ENCODE measurements at places on chromosomes 2 and 18.

- DNase-seq: peak; percentile 47
Observed at GRCh38 chr18:52499016-52499415, 159.0 kb downstream of the DCC start.

- DNase-seq: no peak
Observed at GRCh38 chr2:121018136-121019061, 266.6 kb downstream of the TFCP2L1 start.

DNA sequence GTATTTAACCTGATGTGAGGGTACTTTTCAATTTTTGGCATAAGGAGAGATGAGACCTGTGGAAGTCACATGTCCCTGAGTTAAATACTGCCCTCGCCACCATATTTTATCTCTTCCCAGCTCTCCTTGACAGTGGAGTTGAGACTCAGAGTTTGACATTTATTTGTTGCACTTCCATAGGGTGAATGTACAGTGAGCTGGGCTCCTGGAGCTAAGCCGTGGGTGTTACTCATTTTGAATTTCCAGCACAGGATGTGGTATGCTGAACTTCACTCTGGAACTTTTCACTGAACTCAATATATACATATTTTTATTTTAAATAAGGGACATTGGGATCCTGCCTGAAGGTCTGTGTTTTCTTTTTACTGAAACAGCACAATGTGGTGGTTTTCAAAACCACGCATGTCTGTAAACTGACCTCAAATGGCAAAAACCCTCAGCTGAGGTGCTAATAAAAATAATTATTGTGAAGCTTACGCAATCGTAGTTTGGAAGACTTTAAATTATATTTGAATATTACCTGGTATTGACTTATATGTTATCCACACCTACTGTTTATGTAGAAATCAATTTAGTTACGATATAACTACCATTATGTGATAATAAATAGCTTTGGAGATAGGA is 12.1 kb downstream of the RNF144A start:
- no peak for DNase-seq

DNA sequence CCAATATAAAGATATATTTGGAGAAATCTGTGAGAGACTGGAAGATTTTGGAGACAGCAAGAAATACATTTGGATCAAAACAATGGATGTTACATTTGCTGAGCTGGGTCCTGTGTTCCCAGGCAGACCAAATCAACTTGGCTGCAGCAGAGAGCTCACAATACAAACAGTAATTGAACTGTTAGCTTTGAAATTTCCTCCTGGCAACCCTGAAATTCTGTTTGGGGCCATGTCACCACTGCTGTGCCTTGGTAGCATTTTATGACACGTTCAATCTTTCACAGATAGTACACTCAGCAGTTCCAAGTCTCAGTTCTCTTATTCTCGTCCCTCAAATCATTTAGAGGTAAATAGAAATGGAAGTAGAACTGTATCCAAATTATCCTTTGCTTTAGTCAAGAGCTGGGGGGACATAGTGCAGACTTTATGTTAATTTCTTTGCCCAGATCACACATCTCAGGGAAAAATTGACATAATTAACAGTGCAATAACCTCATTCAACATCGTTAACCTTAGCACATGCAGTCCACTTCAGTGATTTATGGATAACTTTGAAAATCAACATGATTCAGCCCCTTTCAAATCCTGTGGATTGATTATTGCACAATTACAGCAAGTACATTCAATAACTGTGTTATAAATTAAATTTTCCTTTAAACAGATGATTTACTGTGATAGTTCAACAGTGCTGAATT is 277.4 kb upstream of the MC4R start:
- DNase-seq: no peak

DNA sequence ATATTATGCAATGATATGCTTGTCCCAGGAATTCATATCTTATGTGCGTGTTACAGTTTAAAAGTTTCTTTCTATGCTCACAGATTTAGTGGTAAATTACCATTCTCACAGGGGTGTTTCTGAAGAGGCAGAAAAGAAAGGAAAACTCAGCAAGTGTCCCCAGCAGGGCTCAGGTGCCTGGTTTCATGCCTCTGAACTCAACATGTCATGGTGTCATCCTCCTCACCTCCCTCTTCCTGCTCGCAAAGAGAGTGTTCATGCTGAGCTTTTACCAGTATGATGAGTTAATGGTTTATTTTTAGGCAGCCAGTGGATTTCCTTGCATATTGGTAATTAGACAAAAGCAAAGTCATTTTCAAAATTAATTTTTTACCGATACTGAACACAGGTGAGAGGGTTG is 492.9 kb upstream of the ZEB2 start:
- no peak for DNase-seq

- DNase-seq: no peak
Observed at GRCh38 chr2:98643496-98644100, 35.2 kb downstream of the UNC50 start.

- no peak for DNase-seq
Observed at GRCh38 chr2:215680605-215681598, 245.0 kb upstream of the FN1 start.

DNA sequence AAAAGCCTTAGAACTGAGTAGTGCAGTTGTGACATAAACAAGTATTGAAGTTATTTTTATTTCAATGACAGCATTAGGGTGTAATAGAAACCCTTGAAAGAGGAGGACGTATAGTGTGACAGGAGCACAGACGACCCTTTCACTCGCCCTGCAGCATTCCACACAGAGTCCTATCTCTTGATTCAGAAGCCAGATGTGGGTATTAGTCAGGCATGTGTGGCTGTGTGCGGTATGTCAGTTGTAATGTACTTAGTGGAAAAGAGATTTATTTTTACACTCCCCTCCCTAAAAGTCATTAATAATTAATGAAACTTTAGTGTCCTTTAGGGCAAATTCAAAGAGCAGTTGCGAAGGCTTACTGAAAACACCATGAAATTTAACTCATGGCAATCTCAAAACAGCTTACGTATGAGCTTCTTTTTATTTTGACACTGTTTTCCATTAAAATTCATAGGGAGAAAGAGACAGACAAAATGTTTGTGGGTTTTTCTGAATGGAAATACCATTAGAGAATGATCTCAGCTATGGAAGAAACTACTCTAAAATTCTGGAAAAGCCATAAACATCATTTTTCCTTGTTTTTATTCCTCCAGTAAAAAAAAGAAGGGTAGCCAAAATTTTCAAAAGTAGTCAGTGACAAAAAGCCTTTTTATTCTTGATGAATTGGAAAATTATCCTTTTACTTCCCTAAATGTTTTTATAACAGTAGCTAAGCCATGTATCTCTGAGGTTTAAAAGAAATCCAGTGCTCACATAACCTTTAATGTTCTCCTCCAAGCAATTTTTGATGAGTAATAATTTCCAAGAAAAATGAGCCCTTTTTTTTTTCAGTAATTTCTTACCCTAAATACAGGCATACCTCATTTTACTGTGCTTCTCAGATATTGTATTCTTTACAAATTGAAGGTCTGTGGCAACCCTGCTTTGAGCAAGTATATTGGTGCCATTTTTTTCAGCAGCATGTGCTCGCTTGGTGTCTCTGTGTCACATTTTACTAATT is 84.0 kb upstream of the DSEL start:
- no peak for DNase-seq

DNA sequence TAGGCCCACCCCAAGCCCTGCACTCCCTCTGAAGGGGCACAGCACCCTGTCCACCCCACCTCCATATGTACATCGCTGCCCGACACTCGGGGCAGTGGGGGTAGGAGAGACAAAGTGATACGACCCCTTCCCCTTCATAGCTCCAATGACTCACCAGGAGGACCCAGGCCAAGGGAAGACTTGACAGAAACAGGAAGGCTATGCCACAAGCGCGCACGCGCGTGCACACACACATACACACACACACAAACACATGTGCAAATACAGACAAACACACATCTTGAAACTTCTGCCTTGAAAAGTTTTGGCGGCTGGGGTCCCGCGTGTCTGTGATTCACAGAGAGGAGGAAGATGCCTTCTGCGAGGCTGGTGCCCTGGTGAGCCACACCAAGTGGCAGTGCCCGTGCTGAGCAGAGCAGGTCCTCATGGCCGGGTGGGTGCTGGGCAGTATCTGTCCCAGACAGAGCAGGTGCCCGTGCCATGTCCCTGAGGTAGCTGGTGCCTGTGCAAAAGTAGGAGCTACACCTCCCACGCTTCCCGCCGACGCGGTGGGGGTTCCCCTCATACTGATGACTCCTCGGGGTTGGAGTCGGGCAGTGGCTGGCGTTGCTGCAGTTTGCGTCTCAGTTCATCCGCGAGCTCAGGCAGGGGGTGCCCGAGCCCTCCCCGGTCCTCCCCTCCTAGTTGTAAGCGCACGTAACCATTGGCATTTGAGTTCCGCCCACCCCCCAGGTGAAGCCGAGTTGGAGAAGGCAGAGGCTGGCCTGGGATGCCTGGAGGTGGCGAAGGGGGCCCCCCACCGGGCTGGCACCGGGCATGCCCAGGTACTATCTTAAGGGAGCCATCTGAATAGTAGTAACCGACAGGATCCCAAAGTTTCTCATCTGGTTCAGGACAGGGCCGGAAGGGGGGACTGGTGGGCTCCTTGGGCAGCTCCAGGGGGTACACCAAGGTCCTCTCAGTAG is 2.5 kb upstream of the ANKRD39 start:
- DNase-seq: no peak

GRCh38 chr18:62434798-62435197 is 88.0 kb upstream of the ZCCHC2 start:
- DNase-seq: no peak

DNA sequence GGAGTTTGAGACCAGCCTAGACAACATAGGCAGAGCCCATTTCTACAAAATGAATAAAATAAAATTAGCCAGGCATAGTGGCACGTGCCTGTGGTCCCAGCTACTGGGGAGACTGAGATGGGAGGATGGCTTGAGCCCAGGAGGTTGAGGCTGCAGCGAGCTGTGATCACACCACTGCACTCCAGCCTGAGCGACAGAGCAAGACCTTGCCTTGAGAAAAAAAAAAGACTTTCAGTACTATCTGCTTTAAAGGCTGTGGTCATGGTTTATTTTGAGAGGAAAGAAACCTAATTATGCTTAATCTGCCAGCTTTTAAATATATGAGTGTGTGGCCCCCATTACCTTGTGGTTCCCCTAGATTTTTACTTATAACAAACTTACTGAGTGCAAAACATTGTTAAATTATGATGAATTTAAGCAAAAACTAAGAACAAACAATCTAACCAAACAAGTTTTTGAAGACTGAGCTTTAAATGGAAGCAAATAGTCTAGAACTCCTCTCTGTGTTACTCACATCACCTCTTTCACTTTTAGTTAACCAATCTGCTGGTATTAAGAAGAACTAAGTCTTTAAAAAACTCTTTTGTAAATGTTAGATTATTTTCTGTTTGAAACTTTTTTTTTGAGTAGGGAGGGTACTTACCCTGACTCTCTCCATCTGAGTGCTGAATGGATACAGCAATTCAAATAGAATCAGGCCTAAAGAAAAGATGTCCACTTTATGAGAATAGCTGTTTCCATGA is 65.4 kb downstream of the EIF2AK3 start:
- DNase-seq: no peak

DNA sequence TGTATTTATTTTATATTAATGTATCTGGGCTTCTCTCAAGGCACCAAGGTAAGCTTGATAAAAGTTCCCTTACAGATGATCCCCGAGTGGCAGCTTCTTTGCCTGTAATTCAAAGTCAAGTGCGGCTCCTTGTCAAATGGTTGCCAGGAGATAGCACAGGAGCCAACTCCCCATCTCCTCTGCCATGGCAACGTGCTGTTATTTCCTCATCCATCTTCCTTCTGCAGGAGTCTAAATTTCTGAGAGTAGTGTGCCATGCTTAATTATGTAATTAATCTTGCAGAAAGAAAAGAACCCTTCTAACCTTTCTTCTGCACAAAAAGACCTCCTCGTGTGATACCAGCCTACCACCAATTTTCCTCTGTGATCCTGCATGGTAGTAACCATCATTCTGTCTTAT is 46.2 kb upstream of the ACMSD start:
- no peak for DNase-seq

DNA sequence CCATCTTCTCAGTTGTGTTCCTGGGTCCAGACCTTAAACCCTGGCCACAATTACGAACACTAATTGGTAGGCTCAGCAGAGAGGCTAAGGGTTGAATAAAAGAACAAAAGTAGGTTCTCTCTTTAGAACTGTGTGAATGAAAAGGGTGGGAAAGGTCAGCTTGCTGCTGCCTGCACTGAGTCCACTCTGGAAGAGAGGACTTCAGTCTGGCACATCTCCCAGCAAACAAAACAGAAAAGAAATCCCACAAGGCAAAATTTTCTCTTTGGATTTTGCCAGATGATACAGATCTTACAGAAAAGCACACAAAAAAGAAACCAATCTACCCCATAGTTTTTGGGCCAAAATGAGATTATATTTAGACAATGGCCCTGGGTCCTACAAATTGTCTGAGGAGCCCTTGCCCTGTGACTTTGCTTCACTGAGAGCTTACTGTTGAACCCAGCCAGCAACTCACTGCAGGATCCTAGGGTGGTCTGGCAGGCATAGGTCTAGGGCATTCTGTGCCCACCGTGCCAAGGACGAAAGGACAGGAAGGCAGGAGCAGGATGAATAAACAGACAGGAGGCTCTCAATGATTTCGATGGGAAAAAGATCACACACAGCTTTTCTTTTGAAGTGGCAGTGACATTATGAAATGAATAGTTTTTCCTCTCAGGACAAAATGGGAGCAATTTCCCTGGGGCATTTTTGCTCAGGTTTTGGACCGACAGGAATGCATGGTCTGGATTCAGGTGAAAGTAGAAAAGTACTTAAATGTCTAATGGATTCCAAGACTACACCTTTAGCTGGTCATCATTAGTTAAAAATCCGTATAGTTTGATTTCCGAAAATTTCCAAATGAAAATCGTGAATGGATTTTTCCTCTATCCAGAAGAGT is 68.4 kb upstream of the STAM2 start:
- DNase-seq: no peak

- DNase-seq: no peak
Observed at GRCh38 chr2:148888986-148889385, 14.0 kb downstream of the KIF5C start.

DNA sequence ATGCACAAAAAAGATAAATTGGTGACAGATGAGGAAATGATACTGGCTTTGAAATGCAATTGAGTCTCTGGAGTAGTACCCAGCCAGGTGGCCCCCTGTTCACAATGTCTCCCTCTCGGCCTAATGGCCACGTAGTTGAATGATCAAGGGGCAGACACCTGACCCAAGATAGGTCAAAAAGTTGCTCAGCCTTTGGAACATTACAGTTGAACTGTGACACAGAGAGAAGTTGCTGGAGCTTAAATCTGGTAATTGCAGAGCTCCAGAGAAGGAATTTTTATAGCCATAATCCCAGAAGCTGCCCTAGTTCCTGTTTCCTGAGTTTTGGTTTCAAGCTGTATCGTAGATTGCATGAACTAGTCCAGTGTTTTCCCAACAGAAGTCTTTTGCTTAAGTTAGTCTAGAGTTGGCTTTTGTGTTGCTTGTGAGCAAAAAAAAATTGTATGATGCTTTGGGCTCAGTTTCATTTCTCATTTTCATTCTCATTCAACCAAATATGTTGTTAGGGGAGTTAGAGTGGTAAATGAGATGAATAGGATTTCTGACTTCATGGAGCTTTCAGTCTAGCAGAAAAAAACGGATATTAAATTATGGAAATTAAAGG is 117.9 kb downstream of the CSRNP3 start:
- no peak for DNase-seq

GRCh38 chr2:109348671-109349502 is 219.9 kb downstream of the SH3RF3 start:
- DNase-seq: no peak
